ENCODE measurements at places on chromosomes 2 and 18.
A peak's percentile ranks its signal among the peaks of the same experiment; 100 is the strongest.

DNA sequence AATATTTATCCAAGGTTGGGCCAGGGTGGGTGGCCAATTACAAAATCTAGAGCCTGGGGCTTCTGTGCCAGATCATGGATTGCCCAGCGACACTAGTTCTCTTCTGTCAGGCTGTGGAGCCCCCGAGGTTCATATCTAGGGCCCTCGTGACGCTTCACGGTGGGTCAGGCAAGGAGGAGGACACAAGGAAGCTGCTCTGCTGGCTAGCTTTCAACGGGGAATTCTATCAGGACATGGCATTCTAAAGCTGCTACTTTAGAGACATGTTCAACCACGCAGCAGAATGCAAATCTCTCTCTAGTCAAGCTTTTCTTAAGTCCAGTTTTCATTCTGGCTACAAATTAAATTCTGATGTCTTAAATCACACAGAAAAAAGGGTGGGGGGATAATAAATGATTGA is 180.2 kb downstream of the THADA start:
- no peak for DNase-seq

GRCh38 chr2:235263205-235264120 is 230.4 kb upstream of the AGAP1 start:
- peak; percentile 90 for DNase-seq

GRCh38 chr2:3571284-3571683 is 3.8 kb upstream of the RPS7 start:
- no peak for DNase-seq

DNA sequence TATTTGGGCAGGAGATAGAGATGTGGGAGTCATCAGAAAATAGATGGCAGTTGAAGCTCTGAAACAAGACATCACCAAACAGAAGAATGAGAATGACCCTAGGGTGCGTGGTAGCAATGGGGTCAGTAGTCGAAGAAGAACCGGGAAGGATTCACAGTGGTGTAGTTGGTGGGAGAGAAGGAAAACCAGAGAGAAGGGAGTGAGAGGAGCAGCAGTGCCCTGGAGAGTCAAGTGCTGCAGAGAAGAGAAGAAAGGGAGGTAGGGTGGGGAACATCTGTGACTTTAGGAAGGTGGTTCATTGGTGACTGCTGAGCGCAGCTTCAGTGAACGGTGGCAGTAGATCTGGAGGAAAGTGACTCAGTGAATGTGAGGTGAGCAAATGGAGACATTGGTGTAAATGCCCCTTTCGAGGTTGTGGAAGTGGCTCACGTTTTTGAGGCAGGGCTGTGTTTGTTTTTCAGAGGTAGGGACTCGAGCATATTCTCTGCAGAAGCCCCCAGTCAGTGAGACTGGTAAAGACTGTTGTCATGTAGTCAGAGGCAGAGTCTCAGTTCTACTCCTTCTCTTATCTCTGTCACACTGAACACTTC is 36.4 kb downstream of the CDC42EP3 start:
- no peak for DNase-seq

DNA sequence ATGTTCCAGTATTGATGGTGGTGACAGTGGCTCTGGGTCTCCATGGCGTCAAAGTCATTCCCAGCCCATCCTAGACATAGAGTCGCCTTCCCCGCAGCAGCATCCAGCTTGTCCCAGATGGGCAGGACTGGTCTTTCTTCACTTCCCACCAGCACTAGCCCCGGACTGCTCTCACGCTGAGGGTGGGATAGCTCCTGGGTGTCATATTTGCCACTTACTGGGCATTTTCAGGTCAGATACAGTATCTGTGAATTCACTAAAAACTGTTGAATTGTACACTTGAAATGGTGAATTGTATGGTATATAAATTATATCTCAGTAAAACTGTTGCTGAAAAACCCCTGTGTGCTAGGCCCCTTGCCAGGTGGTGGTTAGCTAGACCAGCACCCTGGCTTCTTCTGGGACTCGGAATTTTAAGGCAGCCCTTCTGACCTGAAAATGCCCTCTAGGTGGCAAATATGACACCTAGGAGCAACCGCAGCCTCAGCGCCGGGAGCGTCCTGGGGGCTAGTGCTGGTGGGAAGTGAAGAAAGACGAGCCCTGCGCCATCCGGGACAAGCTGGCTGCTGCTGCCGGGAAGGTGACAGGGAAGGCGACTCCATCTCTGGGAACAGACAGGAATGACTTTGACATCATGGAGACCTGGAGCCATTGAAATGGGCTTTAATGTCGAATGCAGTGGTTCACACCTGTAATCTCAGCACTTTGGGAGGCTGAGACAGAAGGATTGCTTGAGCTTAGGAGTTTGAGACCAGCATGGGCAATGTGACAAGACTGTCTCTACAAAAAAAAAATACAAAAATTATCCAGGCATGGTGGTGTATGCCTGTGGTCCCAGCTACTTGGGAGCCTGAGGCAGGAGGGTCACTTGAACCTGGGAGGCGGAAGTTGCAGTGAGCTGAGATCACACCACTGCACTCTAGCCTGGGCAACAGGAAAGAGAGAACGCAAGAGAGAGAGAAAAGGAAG is 56.2 kb downstream of the DDX1 start:
- DNase-seq = no peak

DNA sequence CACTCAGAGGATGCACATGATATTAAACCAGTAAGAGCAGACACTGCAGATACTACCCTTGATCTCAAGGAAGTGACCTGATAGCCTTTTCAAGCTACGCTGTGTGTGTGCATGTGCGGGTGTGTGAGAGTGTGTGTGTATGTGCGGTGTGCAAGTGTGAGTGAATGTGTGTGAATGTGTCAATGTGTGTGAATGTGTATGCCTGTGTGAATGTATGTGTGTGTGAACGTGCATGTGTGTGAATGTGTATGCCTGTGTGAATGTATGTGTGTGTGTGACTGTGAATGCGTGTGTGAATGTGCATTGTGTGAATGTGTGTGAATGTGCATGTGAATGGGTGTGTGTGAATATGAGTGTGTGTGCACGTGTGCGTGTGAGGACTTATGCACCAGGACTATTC is 53.8 kb downstream of the KCNG2 start:
- no peak for DNase-seq
